ENCODE measurements at places on chromosomes 2 and 18.

- H3K27me3 ChIP-seq = no peaks in the 10 kb centered on the region
- H3K4me3 ChIP-seq = no peak overlapping the region
- no peaks in the 10 kb centered on the region for H3K4me1 ChIP-seq
- H3K36me3 ChIP-seq = no peaks in the 10 kb centered on the region
These were observed 87.6 kb downstream of the METTL8 start for GRCh38 chr2:171345971-171346722.

GRCh38 chr18:1050012-1050657, 145.5 kb downstream of the ADCYAP1 start:
- no peak overlapping the region for H3K27ac ChIP-seq
- DNase-seq = no peak
- 0 out of 2 replicates have a peak, but pooled peaks cover 2% of the 10 kb centered on the region for H3K4me1 ChIP-seq
- no peaks in the 10 kb centered on the region for H3K36me3 ChIP-seq

DNA sequence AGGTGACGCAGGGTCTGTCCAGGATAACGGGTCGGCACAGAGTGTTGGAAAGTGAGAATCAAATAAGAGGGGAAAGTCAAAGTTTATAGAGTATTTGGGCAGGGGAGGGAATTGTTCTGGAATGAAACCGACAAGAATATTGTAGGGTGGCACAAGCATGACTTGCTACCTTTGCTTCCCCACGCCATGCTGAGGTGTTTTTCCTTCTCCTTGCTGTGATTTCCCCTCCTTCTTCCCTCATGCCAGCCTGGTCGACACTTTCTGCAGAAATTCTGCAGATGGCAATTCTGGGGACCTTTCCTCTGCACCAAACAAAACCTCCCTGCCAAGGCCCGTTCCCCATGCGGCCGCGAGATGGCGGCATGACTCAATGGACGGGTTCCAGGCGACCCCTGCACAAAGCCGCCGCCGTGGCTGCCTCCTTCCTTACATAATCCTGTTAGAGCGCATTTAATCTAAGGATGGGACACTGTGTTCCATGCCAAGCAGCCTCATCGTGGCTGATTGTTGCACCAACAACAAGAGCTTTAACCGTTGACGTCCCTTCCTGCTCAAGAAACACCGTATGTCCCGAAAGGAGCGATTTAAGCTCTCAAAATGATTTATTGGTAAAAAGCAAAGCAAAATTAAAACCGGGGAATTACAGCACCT, at the start of gene MRO:
Gene MRO (minus strand): TSS at position 289 of the 651 bp plus-strand sequence. CDS start 10,616 bp downstream, outside the sequence.
- H3K4me3 ChIP-seq = no peak within 1 kb of the TSS
- no peaks in the 10 kb centered on the region for H3K27me3 ChIP-seq
- peaks cover 12% of the 10 kb centered on the region for H3K4me1 ChIP-seq
- no peak within 1 kb of the TSS for H3K27ac ChIP-seq
- DNase-seq = peak; percentile 91
- H3K36me3 ChIP-seq = no peaks in the 10 kb centered on the region

GRCh38 chr2:33488715-33489540, 12.5 kb downstream of the RASGRP3 start:
- no peak overlapping the region for H3K4me3 ChIP-seq
- no peak for DNase-seq
- no peaks in the 10 kb centered on the region for H3K4me1 ChIP-seq
- no peaks in the 10 kb centered on the region for H3K27me3 ChIP-seq
- no peak overlapping the region for H3K27ac ChIP-seq

GRCh38 chr2:146414456-146414855, 1430.4 kb upstream of the ACVR2A start:
- no peaks in the 10 kb centered on the region for H3K4me1 ChIP-seq
- no peak overlapping the region for H3K27ac ChIP-seq
- DNase-seq = no peak
- no peak overlapping the region for H3K4me3 ChIP-seq

- H3K4me1 ChIP-seq = no peaks in the 10 kb centered on the region
- DNase-seq = no peak
- H3K27me3 ChIP-seq = no peaks in the 10 kb centered on the region
- H3K4me3 ChIP-seq = no peak overlapping the region
- H3K36me3 ChIP-seq = peaks cover 40% of the 10 kb centered on the region
- H3K27ac ChIP-seq = no peak overlapping the region
These were observed 156.9 kb downstream of the LAMA1 start for GRCh38 chr18:6960656-6961055.

DNA sequence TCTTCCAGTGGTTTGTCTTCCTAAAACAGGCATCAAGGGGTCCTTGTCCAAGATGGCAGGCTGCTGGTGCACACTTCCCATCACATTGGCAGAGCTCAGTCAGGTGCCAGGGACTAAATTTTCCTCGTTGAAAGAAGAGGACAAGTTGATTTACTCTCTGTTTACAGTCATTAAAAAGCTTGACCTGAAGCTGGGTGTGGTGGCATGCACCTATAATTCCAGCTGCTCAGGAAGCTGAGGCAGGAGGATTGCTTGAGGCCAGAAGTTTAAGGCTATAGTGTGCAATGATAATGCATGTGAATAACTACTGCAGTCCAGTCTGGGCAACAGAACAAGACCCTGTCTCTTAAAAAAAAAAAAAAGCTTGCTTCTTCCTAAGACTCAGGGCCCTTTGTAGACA, 3.6 kb upstream of the PLB1 start:
- no peaks in the 10 kb centered on the region for H3K4me1 ChIP-seq
- H3K27ac ChIP-seq = no peak overlapping the region
- H3K36me3 ChIP-seq = no peaks in the 10 kb centered on the region
- no peaks in the 10 kb centered on the region for H3K27me3 ChIP-seq

GRCh38 chr2:60385648-60386047, 167.8 kb downstream of the BCL11A start:
- H3K27ac ChIP-seq = no peak overlapping the region
- no peak for DNase-seq
- peaks cover 11% of the 10 kb centered on the region for H3K4me1 ChIP-seq
- no peak overlapping the region for H3K4me3 ChIP-seq

GRCh38 chr2:161138429-161138828, 21.8 kb upstream of the TANK start:
- peaks cover 3% of the 10 kb centered on the region for H3K4me1 ChIP-seq
- no peak overlapping the region for H3K27ac ChIP-seq
- DNase-seq = no peak

DNA sequence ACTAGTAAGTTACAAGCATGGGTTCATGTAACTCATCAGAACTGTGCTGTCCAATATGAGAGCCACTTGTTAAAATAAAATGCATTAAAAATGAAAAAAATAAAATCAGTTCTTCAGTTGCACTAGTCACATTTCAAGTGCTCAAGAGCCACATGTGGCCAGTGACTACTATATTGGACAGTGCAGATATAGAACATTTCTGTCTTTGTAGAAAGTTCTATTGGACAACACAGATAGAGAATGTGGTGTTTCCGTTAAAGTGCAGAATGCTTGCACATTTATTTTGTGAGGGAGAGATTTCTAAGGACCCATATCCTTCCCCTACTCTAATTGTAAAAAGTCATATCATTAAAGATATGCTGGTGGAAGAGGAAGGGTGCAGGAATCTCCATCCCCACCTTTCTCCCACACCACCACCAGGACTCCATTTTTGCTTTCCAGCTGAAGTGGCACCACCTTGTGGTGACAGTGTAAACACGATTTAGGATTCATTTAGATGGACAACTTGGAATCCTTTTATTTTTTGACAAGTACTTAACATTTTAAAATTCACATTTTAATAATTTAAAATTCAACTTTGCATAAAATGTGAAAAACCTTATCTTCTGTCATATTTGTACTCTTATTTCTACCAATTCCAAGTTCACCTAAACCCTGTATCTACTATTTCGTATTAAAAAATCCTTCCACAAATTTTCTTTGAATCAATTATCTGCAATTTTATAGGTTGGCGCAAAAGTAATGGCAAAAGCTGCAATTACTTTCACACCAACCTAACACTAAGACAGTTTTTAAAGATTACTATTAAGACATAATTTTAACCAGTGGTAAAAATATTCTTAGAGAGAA, 9.4 kb upstream of the CD302 start:
- H3K27ac ChIP-seq = no peak overlapping the region
- no peak for DNase-seq
- H3K4me3 ChIP-seq = no peak overlapping the region
- no peaks in the 10 kb centered on the region for H3K4me1 ChIP-seq
- H3K36me3 ChIP-seq = no peaks in the 10 kb centered on the region

DNA sequence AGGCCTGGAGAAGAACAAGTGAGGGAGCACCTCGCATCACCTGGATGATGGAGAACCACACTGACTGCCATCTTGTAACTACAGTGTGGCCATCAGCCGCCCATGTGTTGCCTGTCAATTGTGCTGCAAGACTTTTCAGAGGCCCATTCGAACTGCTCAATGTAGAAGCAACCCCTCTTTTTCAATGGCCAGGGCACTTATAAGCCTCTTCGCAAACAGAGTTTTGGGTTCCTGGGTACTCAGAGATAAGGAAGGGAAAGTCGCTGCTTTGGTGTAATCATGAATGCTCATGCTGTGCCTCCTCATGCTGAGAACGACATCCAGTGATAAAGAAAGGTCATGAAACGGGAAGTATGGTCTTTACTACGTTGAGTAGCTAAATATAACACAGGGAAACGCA, 143.9 kb upstream of the SLC39A10 start:
- DNase-seq = no peak
- no peak overlapping the region for H3K27ac ChIP-seq
- H3K27me3 ChIP-seq = no peaks in the 10 kb centered on the region
- H3K4me3 ChIP-seq = no peak overlapping the region
- H3K36me3 ChIP-seq = no peaks in the 10 kb centered on the region
- no peaks in the 10 kb centered on the region for H3K4me1 ChIP-seq

DNA sequence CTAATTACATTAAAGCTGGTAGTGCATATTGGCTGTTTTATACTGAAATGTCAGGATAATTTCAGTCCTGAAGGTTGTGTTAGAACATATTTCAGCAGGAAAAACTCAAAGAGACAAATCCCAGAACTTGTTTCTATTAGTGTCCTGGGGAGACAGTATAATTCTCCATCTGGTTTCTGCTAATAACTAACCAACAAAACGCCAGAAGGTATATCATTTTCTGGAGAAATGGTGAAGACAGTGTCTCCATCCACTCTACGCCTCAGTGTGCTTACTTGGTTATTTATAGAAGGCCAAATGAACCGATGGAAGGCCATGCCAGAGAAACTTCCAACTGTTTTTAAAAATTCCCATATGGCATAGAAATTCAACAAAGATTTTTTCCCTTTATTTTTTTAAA, 41.6 kb downstream of the GCA start:
- H3K36me3 ChIP-seq = no peaks in the 10 kb centered on the region
- H3K27me3 ChIP-seq = no peaks in the 10 kb centered on the region
- H3K27ac ChIP-seq = no peak overlapping the region
- H3K4me3 ChIP-seq = no peak overlapping the region
- DNase-seq = no peak

DNA sequence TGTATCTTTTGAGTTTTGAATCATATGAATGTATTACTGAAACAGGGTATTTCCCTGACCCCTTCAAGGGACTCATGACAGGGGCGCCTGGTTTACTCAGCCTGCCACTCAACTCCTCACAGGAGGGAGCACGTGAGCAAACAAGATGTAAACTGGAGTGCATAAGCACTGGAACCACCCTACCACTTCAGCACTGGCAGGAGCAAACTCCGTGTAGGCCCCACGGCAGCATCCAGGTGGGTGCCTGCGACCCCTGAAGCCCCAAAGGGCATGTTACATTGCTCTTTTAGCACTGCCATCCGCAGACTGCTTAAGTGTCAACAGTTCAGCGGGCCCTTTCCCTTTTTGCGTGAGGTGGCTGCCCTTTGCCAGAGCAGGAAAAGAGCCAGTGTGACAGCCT, 8.2 kb upstream of the DAPL1 start:
- H3K27ac ChIP-seq = no peak overlapping the region
- H3K36me3 ChIP-seq = no peaks in the 10 kb centered on the region
- H3K4me1 ChIP-seq = no peaks in the 10 kb centered on the region
- no peaks in the 10 kb centered on the region for H3K27me3 ChIP-seq
- no peak for DNase-seq
- H3K4me3 ChIP-seq = no peak overlapping the region

Measured in H1 (cell line).